ENCODE measurements at places on chromosomes 4 and X.

DNA sequence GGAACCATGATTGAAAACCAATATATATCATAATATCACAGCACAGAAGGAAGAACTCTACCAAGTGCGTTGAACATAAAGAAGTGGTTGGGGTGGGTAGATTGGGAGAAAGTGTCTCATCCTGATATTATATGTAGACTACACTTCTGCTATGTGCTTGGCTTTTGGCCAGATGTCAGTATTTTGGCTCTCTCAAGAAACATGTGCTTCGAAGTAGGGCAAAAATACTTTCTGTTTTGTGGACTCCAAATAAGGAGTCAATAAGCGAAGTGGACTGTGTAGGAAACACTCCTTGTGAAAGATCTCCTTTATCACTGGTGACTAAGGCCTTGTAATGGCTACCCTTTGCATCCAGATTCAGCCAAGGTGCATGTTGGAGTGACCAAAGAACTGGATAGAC is 7.8 kb upstream of the HPSE start:
- DNase-seq = no peak

- DNase-seq = no peak
These were observed 144.3 kb downstream of the LDB2 start for GRCh38 chr4:16754104-16754503.

- DNase-seq = no peak
These were observed 28.1 kb upstream of the RASGEF1B start for GRCh38 chr4:81499840-81500239.

DNA sequence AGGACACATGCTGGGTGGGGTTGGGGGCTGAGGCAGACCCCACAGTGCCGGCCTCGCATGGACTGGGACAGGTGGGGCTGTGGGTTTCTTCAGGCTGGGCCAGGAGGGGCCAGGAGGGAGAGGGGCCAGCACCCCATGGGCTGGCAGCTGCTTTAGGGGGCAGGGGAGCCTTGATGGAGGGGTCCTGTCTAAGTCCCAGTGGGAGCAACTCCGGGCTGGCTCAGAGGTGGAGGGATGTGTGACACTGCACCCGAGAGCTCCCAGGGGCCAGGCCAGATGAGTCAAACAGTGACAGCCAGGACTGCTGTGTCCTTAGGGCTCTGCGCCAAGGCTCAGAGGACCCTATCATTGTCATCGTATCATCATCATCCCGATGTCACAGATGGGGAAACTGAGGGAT is 4.4 kb upstream of the ABLIM2 start:
- no peak for DNase-seq

GRCh38 chrX:12977761-12978204 is 2.9 kb downstream of the TMSB4X start:
- no peak for DNase-seq

DNA sequence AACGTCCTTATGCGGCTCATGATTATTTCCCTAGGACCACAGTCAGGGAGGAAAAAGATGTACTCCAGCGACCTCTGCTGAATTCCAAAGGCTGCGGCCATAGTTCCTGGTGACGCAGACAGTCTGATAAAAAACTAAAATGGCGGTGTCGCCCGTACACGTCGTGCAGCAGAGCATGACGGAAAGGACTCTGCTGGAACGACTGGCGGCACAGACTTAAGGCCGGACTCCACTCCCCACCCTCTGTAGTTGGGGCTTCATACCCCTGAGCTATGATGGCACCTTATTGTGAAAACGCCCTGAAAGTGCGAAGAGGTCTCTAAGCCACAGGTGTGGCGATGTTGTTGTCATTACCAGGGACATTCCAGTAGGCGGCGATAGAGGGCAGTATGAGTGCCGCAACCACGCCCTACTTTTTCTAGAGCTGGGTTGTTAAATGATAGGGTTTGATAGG is 90.0 kb upstream of the EDA2R start:
- DNase-seq = peak; percentile 65

GRCh38 chrX:19725641-19726040 is 161.8 kb downstream of the SH3KBP1 start:
- no peak for DNase-seq

GRCh38 chrX:65634732-65635131 is 32.7 kb upstream of the MSN start:
- DNase-seq = no peak

DNA sequence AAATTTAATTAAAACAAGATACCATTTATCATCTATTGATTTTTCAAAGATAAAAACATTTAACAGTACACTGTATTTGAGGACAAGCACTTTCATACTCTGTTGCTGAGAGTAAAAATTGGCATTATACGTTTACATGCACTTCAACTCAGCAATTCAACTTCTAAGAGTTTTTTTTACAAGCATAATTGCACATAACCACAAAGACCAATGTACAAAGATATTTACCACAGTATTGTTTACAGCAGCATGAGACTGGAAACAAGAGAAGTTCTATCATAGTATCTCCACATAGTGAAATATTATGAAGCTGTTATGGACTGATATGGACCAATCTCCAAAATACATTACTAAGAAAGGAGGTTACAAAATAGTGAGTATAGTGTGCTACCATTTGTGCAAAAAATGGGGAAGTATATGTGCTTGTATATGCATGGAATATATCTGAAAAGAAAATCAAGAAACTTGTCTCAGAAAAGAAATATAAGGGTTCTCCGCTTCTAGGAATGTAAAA is 10.9 kb downstream of the GAB3 start:
- DNase-seq = no peak

GRCh38 chr4:148530114-148530513 is 87.9 kb upstream of the NR3C2 start:
- DNase-seq = no peak

DNA sequence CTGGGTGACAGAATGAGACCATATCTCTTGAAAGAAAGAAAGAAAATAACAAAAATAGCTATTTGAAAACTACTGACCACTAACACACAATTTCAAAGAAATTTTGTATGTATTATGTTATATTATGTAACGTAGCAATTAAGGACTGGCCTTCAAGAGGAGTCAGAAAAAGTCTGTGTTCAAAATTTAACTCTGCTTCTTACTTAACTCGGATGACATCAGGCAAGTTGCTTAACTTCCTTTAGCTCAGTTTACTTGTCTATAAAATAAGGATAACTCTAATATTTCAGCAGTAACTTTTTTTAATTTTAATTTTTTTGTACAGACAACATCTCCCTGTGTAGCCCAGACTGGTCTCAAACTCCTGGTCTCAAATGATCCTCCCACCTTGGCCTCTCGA is 14.6 kb upstream of the PRSS12 start:
- no peak for DNase-seq

GRCh38 chrX:10329984-10330383 is 173.2 kb downstream of the CLCN4 start:
- DNase-seq = no peak

DNA sequence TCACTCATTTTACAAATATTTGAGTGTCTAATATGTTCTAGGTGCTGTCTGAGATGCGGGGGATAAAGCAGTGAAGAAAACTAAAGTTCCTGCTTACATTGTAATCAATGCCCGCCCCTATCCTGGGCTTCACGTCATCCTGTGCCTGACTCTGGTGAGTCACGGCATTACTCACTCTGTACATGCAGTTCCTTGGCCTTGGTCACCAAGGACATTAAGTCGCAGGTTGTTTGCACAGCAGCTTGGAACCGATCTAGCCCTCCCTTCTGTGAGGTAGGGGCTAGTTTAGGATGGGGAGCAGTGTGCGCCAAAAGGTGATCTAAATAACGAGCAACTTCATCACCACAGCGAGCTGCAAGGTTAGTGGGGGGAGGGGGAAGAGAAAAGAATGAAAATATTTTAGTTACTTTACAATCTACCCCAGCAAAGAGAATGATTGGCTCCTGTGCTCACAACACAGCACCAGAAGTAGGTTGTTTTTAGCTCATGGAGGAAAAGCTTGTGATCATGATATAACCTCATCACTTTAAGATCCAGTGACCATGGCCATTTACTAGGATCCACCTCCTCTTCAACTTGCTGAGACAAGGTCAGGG is 48.0 kb upstream of the HDAC8 start:
- no peak for DNase-seq

GRCh38 chr4:144714166-144714565 is 68.2 kb downstream of the HHIP start:
- DNase-seq = no peak

DNA sequence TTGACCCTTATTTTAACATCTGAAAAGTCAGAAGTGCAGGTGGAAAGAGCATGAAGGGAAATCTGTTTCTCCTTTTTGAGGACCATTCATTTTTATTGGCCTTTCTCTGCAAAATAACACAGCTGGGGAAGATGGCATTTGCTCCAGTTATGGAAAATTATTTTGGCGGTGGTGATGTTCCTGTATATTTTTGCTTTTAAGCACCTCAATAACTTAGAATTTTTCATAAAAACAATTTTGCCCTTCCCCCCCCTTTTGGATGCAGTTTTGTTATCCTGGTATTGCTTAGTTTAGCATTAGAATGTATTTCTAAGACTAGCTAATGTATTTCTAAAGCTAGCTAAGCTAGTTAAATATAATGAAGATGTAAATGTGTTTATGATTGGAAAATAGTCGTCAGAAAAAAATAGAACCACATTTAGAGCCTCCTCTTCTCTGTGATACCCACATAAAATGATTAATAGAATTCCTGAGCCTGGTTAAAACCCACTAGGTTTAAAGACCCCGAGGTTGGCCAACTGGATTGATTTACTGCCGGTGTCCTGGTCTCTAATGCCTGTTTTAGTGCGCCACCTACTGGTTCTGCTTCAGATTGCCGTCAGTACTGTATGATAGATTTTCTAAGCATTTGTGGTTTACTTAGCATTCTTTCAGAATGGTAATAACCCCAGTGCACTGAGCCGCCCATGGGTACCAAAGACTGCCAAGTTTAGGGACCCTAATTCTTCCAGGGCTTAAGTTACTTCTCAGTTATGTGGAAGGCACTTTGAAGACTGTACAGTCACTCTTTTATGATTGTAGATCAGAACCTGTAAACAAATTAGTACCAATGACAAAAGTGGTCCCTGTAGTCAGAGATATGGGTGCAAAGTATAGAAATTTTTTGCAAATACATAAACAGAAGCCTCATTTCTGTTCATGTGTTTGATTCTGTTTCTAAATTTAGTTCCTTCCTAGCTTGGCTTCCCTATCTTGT is 11.4 kb downstream of the KLF3 start:
- peak; percentile 91 for DNase-seq

GRCh38 chr4:1531683-1532548 is 125.7 kb upstream of the NKX1-1 start:
- DNase-seq = peak; percentile 33

DNA sequence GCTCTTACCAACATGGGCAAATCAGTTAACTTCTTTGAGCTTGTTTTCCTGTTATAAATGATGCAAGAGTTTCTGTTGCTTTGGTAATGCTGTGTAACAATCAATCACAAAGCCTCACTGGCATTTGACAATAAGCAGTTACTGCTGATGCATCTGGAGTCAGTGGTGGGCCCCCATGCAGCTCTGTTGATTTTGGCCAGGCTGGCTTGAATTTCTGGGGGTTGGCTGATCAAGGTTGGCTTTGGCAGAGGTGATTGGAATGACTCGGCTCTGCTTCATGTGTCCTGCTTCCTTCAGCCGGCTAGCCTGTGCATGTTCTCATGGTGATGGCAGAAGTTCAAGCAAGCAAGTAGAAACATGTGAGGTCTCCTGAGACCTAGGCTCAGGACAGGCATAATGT is 90.4 kb downstream of the PHEX start:
- no peak for DNase-seq

GRCh38 chr4:46986922-46987638 is 6.3 kb downstream of the GABRA4 start:
- no peak for DNase-seq

DNA sequence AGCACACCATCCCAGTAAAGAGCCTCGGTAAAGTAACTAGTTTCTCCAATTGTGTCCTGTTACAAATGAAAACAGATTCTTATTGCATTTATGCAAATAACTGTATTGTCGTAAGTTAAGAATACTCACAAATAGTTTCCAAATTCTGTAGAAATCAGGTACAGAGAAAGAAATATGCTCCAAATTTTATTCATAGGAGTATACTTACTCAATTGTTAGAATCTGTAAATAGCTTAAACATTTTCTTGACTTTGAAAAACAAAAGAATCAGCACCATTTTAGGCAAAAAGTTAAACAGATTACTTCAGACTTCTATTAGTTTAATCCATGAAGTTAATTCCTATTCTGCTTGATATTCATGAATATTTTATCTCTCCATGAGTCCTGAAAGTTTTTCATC is 10.7 kb downstream of the CNGA1 start:
- no peak for DNase-seq
